ENCODE measurements at places on chromosomes 11 and 22. TPM values are rescaled to one million over a fixed set of nuclear protein-coding genes. Genes with fewer than 3 reads are reported as not detected.

GRK3 gene
- 33.9 TPM for total RNA-seq

GRCh38 chr22:46425016-46425415 is 89.5 kb downstream of the TRMU start:
- DNase-seq: no peak
- no peak overlapping the region for H3K27ac ChIP-seq
- H3K27me3 ChIP-seq: peaks cover 8% of the 10 kb centered on the region
- H3K4me3 ChIP-seq: no peak overlapping the region
- H3K4me1 ChIP-seq: no peaks in the 10 kb centered on the region

GRCh38 chr11:21897752-21898151 is 295.1 kb upstream of the ANO5 start:
- DNase-seq: no peak
- no peaks in the 10 kb centered on the region for H3K36me3 ChIP-seq

SEC14L2 gene
- total RNA-seq: 8.3 TPM

DNA sequence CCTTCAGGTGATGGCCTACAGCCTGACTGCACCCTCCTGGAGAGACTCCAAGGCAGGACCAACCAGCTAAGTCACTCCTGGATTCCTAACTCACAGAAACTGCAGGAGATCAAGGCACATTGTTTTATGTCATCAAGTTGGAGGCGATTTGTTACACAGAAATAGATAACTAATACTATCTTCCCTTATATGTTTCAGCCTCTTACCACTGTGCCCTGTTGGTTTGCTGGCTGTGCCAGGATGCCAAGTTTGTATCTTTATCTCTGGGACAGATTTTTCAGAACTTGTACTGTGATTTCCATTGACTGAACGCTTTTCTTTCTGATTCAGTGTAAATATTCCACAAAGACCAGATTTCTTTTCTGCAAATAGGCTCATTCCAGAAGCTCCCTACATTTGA is 76.2 kb upstream of the OPCML start:
- H3K36me3 ChIP-seq: no peaks in the 10 kb centered on the region
- no peak for DNase-seq
- no peak overlapping the region for H3K27ac ChIP-seq
- no peaks in the 10 kb centered on the region for H3K4me1 ChIP-seq
- H3K27me3 ChIP-seq: no peaks in the 10 kb centered on the region

DNA sequence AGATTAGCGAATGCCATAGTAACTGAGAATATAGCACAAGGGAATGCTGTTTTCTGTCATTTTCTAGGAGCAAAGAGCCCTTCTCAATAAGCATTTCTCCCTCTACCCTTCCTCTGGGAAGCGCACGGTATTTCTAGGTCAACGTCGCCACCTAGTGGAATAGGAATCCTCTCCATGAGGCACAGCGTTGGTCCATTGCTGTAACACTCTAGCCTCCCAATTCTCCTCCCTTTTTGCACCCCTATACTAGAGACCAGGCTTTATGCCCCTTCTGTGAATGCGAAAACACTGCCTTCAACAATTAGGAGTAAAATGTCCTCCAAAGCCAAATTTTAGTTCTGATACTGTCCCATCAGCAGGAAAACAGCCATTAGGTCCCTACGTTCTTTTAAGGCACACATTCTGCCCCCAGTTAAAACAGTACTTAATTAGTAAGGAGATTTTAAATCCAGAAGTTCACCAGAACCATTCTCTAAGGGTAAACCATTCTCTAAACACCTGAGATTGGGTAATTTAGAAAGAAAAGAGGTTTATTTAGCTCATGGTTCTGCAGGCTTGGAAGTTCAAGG is 12.8 kb upstream of the HYLS1 start:
- H3K27ac ChIP-seq: no peak overlapping the region
- DNase-seq: no peak
- no peaks in the 10 kb centered on the region for H3K4me1 ChIP-seq
